Activated CD8-positive, alpha-beta memory T cell treated with anti-CD3 and anti-CD28 coated beads, Interleukin-2, amount 50 U/mL, for 4 hours (primary cell): ENCODE measurements at places on chromosomes 1 and 21.

DNA sequence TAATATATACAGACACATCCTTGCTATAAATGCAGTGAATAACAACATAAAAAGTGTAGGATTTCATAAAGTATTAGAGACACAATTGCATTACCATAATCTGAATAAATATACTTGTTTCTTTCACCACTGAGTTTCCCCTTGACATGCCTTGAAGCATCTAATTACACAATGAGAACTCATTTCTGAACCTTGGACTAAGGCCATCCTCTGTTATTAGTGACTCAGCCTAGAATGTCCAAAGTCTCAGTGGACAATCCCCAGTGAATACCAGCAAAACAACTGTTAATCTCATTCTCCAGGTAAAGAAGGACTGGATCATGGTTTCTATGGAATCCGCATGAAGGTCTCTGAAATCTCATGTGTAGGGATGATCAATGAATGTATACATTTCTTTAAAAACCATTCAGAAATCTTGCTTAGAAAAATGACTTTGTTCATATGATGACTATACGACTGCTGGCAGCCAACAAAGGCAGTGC lies at the start of gene OR2L5:
Gene OR2L5 (plus strand): TSS at position 432 of the 482 bp plus-strand sequence. CDS start 8,288 bp downstream, outside the sequence.
- no peak for DNase-seq

- no peak for DNase-seq
These were observed at the start of gene B3GALNT2 for GRCh38 chr1:235504122-235504493. Gene B3GALNT2 (minus strand): TSS chr1:235504452. CDS start chr1:235504252, 200 bp downstream.

DNA sequence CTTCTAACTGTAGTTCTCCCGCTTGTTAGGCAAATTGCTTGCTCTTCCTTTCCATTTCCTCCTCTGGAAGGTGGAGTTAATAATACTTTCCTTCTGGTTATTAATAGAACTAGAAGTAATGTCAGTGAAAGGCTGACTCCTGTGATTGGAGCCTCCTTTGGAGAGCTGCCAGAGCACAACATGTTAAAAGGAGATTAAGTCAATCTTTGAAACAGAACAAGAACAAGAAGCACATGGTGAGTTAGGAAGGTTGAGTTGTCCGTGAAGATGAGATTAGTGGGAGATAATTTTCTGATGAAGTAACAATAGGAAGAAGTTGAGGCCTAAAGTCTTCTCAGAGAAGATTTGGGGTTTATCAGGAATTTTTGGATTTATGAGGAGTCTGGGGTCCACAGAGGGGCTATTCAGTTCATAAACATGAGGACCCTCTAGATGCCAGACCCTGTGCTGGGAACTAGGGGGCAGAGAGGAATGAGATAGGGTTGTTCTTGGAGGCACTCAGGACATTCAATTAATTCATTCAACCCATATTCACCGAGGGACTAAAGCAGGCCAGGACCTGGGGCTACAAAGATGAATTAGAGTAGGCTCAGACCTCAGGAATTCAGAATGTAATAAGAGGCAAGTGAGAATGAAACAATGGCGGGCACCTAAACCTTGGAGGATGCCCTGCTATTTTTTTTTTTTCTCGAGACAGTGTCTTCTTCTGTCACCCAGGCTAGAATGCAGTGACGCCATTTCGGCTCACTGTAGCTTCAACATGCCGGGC lies 40.7 kb upstream of the DHCR24 start:
- DNase-seq: no peak

DNA sequence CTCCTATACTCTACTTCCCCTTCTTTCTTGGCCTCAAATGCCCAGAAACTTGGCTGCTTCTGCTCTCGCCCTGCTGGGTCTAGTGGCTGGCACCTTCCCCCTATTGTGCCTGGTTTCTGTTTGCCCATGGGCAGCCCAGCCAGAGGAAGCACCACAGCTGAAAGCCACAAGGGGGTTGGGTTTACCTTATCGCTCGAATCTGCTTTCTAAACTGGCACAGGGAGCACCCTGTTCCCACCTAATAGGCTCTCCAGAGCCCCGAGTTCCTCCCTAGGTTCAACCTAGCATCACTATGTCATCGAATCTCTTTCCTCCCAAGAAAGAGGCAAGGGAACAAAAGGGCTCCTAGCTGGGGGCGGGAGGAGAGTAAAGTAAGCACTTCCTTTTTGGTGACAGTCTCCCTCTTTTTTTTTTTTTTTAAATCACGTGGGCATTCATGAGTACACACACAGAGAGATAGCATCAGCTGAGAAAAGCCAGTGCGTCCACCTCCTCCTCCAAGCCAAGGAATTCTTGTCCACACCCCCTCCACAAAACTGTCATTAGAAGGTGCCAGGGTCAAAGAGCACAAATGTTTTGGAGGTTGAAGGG lies 72.8 kb downstream of the PLEKHA6 start:
- DNase-seq: no peak

GRCh38 chr21:42103843-42104242 lies 32.7 kb downstream of the UMODL1 start:
- no peak for DNase-seq

- DNase-seq: no peak
These were observed 36.1 kb downstream of the BRINP2 start for GRCh38 chr1:177206831-177207355.
